ENCODE measurements at places on chromosomes 5 and 9.

- no peak for DNase-seq
These were observed 928 bp downstream of the RPL7A start for GRCh38 chr9:133348718-133349573.

GRCh38 chr5:27818888-27819287 is 780.5 kb upstream of the CDH9 start:
- DNase-seq, result no peak

DNA sequence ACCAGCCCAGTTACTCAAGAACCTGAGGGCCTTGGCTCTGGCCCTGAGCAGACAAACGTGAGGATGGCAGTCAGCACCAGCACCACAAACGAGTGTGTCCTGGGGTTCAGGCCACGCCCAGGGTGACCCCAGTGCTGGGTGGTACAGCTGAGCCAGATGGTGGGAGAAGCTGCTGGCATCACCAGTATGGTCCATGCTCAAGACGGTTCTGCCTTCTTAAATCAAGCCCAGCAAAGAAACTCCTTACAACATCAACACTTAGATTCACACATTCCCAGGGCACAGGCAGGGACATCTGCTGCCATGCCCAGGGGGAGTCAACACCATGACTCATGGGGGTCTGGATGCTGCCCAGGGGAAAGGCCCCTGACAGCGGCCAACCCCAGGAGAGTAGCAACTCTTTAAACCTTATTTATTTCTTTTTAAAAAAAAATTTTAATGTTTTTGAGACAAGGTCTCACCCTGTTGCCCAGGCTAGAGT is 31.3 kb downstream of the IPPK start:
- DNase-seq, result no peak

GRCh38 chr5:64566310-64566916 is 60.6 kb downstream of the RGS7BP start:
- DNase-seq, result no peak

GRCh38 chr5:168023191-168023590 is 268.3 kb upstream of the WWC1 start:
- DNase-seq, result no peak

- DNase-seq, result no peak
These were observed 812 bp downstream of the CACFD1 start for GRCh38 chr9:133460405-133461175.

DNA sequence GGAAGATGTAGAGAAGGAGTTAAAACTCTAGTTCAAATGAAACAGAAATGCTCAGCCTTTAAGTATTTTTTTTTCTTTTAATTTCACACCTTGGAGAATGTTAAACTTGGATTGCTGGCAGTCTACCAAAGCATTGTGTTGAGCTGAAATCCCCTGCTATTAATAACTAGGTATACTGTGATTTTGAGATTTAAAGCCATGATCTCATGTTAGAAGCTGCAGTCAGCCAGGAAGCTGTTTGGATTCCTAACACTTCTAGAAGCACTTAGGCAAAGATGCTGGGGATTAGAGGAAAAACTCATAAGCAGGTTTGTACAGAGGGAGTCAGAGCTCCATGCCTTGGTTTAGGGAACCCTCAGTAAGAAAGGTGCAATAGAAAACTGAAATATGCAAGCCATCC is 141.4 kb downstream of the KIF4B start:
- DNase-seq, result no peak

DNA sequence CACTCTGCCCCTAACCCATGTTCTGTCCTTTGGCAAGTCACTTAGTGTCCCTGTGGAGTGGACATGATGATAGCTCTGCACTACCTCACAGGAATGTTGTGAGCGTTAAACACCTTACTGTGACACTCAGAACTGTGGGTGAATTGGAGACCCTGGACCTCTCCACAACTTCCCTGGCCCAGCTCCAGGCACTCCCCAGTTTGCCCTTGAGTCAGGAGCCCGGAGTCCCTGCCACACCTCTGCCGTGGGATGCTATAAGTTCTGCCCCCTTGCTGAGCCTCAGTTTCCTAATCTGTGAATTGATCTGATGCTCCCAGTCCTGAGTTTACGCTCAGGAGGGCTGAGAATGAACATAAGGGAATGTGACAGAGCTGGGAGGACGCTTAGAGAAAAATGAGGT is 34.4 kb downstream of the GSN start:
- no peak for DNase-seq

GRCh38 chr5:4208996-4209395 is 613.4 kb downstream of the IRX1 start:
- no peak for DNase-seq

GRCh38 chr5:16064135-16064893 is 115.3 kb downstream of the MARCHF11 start:
- no peak for DNase-seq

- DNase-seq, result no peak
These were observed 98.0 kb upstream of the NR3C1 start for GRCh38 chr5:143501310-143502044.

Data from activated T-cell treated with anti-CD3 and anti-CD28 coated beads, Interleukin-2, amount 50 U/mL, for 1 hour (primary cell).